ENCODE measurements at places on chromosomes 13 and 19.

DNA sequence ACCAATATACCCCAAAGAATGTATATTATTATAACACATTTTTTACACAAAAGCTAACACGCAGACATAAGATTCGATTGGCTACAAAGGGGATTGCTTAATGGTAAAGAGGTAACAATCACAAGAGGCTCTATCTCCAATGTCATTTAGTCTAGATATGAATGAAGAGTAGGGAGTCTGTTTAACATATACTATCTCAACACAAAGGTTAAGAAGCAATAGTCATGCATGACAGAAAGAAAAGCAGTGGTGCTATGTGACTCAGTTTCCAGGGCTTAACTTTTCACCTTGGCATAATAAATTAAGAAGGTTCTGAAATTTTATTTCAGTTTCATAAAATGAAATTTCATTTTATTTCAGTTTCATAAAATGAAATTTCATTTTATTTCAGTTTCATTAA, 33.3 kb downstream of the UFM1 start:
- no peak for DNase-seq

DNA sequence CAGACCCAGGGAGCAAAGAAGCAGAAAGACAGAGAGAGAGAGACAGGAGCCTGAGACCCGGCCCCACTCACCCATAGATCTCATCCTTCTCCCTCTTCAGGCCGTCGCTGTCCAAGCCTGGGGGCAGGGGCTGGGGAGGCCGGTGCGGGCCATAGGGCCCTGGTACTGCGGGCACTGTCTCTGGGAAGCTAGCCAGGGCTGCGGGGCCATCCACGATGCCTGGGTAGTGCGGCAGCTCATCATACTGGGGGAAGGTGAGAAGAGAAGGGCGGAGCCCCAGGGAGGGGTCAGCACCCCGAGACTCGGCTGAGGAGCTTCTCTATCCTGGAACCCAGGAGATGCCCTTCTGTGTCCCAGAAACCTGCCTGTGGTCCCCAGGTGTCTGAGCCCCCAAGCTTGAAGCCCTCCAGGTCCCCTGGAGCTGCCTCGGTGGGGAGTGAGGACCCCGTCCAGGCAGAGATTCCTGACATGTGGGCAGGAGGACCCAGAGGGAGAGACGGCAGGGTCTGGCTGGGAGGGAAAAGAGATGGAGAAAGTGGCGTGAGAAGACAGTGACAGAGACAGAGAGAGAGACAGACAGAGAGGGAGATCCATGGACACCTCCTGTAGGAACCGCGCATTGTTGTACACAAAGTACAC, 2.1 kb downstream of the MEIS3 start:
- no peak for DNase-seq

DNA sequence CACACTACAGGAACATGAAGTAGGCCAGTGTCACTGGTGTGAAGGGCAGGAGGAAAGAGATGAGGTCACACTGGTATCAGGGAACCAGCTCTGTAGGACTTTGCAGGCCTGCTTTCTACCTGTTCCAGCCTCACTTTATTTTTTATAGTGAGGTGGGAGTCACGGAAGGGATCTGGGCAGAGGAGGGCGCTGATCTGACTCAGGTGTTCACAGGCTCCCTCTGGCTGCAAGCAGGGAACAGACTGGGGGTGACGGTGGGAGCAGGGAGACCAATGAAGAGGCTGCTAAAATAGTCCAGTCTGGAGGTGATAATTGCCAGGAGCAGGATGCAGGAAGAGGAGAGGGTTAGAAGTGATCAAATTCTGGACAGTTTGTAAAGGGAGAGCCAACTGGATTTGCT, 2.8 kb downstream of the THAP8 start:
- no peak for DNase-seq

- no peak for DNase-seq
Measured at GRCh38 chr19:3365093-3365835, 1.1 kb upstream of the NFIC start.

DNA sequence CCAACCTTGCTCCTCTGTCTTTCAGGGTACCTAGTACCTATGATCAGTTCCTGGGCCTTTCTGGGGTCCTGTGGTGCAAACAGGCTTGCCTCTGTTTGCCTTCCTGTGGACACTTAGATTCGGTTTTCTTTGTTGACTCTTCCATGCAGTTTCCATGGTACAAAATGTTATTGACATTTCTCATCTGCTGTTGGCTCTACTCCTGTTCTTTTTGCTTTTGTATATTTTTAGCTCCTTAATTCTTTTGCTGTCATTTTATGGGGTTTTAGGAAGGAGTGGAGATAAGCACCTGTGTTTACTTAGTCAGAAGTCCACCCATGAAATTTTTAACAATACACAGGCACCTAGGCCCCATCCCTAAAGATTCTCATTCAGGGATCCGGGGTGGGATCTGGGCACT, 20.5 kb upstream of the CNMD start:
- DNase-seq = no peak

DNA sequence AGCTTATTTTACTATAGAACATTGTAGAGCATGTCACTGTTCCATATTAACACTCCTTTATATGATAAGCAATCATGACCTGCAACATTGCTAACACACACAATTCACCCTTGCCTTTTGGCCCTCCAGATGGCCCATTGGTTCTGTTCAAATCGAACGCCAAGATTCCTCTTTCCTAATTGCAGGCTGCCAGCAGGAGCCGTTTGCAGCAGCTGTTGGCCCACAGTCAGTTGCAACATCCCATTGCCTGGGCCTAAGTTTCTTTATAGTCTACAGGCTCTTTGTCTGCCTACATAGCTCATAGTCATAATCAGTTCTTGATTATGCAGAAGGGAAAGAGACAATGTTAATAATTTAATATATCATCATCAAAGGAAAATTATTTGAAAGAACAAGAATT, 37.6 kb downstream of the KCTD12 start:
- no peak for DNase-seq

GRCh38 chr13:45055198-45055901, 65.0 kb upstream of the GTF2F2 start:
- peak; percentile 14 for DNase-seq

GRCh38 chr13:64453831-64454230, 2776.3 kb downstream of the PCDH9 start:
- DNase-seq = no peak

GRCh38 chr19:49952479-49952836, 8.5 kb downstream of the SIGLEC11 start:
- DNase-seq = no peak

DNA sequence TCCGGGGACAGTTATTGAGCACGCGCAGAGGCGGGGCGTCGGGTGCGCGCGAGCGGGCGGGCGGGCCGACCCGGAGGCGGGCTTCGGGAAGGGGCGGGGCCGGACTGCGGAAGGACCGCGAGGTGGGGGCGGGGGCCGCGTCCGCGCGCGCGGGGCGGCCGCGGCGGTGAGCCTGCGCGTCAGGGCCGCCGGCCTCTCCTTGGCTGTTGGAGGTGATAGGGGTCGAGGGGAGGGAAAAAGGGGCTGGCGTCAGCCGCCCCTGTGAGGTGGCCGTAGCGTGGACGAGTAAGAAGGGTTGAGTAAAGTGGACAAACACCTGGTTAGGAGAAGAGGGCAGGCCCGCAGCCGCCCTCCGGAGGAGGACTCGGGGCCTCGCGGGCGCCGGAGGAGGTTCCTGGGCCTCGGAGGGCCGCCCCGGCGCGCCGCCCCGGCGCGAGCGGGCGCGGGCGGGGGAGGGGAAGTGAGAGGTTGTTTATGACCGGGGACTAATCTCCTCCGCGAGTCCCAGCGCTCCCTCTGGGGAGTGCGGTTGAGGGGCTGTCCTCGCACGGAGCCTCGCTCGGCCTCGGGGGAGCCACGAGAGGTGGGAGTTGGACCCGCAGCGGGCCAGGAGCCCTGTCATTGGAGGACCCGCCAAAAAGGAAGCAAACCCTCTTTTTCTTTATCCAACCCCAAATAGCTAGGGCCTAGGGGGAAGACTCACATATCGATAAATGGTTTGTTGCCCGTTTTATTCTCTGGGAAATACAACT, 547 bp upstream of the INTS6 start:
- no peak for DNase-seq

DNA sequence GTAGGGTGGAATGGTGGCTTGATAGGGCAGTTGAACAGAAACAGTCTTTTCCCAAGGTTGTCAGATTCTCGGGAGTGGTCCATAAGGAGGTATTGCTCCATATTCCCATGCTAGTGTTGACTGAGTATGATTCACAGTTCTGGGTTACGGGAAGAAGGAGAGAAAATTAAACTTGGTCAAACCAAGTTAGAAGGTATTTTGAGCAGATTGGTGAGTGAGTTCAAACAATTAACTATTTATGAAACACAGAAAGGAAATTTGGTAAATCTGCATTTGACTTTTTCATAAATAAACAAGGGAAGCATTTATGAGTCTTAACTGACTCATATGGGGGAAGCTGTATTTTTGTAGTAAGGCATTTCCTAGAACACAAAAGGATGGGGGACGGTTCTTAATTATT, 2419.4 kb downstream of the PCDH9 start:
- DNase-seq = no peak

DNA sequence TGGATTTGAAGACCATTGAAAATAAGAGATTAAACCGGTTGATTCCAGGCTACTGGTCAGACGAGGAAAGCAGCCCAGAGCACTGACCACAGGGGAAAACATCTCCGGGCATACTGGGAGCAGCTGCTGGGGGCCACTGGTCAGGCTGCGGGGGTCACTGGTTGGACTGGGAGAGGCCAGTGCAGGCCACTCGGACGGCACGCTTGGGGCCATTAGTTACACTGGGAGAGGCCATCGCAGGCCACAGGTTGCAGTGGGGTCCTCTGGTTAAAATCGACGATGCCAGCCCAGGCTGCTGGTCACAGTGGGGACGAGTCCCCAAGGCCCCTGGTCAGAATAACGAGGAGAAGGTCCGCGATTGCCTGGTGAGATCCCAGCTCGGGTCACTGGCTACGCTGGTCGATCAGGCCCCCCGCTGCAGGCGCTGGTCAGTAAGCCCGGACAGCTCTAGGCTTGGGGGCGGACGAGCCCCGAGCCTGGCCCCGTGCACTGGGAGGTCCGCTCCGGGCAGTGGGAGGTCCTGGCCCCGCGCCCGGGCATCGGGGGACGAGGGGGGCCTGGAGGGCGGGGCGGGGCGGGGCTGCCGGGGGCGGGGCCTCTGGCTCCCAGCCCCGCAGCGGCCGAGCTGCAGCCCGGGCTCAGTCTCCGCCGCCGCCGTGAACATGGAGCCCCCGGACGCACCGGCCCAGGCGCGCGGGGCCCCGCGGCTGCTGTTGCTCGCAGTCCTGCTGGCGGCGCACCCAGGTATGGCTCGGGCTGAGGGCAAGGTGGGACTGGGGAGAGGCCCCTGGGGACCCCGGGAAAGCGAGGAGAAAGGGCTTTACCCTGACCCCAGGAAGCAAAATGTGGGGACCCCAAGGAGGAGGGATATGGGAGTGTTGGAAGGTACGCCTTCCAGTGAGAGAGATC, at the start of gene BCAM:
Gene BCAM (plus strand): TSS at position 641 of the 909 bp plus-strand sequence. CDS start 22 bp downstream, at position 663.
- DNase-seq = no peak

GRCh38 chr19:41998246-41999020, 4.4 kb upstream of the ATP1A3 start:
- peak; percentile 76 for DNase-seq

- DNase-seq = no peak
Measured at GRCh38 chr19:38425810-38426466, at the start of gene RASGRP4. Gene RASGRP4, minus strand, starts transcription at chr19:38426219. Its CDS starts 128 bp downstream, at chr19:38426091.

DNA sequence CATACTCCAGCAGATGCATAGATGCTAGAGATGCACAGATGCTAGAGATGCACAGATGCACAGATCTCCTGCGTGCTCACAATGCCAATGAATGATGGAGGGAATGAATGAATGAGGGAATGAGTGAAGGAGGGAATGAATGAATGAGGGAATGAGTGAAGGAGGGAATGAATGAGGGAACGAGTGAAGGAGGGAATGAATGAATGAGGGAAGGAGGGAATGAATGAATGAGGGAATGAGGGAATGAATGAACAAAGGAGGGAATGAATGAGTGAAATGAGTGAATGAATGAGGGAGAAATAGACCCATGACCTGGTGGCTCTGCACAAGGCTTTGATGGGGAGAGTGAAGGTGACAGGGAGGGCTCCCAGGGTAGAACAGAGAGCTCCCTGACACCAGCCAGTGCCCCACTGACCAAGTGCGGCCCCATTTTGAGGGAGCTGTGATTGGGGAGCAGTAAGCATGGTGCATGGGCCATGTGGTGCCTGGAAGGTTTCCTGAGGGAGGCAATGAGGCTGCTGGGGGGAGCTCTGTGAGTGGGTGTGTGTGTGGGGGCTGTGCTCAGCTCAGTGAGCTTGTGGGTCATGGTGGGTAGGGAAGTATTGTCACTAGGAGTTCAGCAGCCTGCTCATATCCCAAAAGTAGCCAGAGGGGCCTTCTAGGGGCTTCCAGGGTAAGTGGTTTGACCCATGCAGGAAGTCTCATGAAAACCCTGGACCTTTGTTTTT, 12.7 kb downstream of the SLC27A1 start:
- no peak for DNase-seq

GRCh38 chr13:77891486-77891885, 27.1 kb downstream of the EDNRB start:
- no peak for DNase-seq

- DNase-seq = no peak
Measured at GRCh38 chr13:40569024-40569350, 97.5 kb downstream of the FOXO1 start.

GRCh38 chr19:40705362-40705651, 11.4 kb downstream of the COQ8B start:
- DNase-seq = no peak

GRCh38 chr13:81393721-81394120, 1052.8 kb upstream of the SPRY2 start:
- DNase-seq = no peak

GRCh38 chr13:30745906-30746686, 10.8 kb downstream of the ALOX5AP start:
- no peak for DNase-seq

- no peak for DNase-seq
Measured at GRCh38 chr13:109971006-109971405, 184.6 kb upstream of the IRS2 start.

GRCh38 chr19:50501186-50501567, 9.8 kb downstream of the JOSD2 start:
- DNase-seq = no peak

GRCh38 chr19:45020071-45020470, 18.8 kb upstream of the CLASRP start:
- no peak for DNase-seq

- no peak for DNase-seq
Measured at GRCh38 chr19:57083711-57084110, 36.1 kb upstream of the USP29 start.

GRCh38 chr19:33132425-33132824, 511 bp downstream of the WDR88 start:
- no peak for DNase-seq

DNA sequence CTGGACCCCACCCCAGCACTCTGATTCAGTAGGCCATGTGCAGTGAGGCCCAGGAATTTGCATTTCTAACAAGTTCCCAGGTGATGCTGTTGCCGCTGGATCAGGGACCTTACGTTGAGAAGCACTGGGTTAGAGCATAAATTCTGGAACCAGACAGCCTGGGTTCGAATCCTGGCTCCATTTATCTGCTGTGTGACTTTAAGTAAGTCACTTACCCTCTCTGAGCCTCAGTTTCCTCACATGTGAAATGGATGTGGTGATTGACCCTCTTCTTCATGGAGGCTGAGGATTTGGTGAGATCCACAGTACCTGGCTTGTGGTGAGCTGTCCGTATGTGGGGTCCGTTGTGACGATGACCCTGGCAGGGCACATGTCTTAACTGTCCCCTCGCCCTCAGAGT, 15.9 kb downstream of the HIPK4 start:
- DNase-seq = no peak

- no peak for DNase-seq
Measured at GRCh38 chr19:245457-245856, 45.7 kb downstream of the PLPP2 start.
